Left ventricle myocardium superior (tissue), 1 donor: ENCODE measurements at places on chromosomes 11 and 22.

DNA sequence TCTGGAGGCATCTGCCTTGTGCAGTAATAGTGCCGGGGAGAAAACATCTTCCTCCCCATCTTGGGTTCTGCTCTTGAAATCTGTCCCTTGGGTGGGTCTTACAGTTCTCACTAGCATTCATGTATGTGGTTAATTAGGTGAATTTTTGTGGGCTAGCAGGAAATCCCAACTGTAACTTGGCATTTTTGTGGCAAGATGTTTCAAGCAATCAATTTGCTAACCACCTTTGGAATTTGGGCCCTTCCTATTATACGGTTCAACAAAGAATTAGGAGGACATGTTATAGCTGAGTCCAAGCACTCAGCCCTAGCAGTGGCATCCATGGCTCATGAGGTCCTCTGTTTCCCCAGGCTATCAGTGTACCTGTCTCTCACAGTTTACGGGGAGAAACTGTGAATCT, 89.1 kb upstream of the MTNR1B start:
- DNase-seq: no peak

DNA sequence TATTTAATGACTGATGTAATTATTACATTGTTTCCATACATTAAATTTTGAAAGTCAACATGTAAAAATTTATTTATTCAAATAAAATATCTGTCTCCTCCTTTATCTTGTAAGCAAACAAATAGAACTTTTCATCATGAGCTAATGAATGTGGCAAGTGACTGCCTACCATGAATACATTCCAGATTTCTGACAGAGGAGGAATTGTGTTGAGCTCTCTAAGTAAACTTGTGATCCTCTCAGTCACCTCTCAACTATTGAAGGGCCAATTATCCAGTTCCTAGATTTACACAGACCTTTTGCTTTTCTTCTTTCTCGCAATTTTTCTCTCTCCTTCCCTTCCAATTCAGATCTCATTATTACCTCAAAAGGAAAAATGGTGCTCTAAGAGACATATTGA, 21.5 kb downstream of the PRRG4 start:
- DNase-seq: no peak

DNA sequence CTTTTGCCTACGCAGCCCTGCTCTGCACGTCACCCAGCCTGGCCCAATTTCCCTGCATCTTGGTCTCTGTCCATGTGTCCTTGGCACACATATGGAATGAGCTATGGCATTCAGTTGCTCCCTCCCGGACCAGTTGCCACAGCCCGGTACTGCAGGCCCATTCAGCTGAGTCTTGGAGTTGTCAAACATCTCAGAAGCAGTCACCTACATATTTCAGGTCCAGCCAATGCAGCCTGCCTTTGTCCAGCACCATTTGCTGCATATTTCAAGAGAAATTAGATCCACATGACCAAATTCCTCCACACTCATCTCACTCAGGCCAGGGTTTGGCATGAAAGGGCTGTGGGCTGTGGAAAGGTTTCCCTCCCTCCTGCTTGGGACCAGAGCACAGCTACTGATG, 76.8 kb downstream of the MN1 start:
- DNase-seq: no peak

GRCh38 chr11:119192111-119192510, 6.8 kb downstream of the NHERF4 start:
- no peak for DNase-seq

GRCh38 chr22:48580481-48580970, 1247.1 kb downstream of the BRD1 start:
- peak; percentile 6 for DNase-seq

DNA sequence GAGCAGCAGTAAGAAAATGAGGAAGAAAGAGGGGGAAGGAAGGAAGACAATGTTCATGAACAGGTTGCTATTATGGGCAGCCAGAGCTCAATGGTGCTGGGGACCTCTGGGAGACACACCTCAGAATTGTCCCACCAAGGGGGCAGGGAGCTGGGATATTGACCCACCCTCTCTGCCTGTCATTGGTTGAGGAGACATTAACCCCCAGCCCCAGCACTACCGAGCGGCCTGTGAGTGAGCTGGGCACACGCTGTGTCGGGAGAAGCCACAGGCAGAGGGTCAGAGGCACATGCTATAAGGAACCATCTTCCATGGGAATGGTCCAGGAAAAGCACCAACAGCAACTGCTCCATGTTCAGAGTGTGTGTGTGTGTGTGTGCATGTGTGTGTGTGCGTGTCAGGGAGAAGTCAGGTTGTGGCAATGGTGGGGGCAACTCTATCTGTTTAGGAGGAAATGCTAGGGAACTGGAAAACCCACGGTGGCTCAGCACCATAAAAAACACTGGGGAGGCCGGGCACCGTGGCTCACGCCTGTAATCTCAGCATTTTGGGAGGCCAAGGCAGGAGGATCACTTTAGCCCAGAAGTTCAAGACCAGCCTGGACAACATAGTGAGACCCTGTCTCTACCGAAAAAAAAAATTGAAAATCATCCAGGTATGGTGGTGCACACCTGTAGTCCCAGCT, 49.2 kb downstream of the CD6 start:
- no peak for DNase-seq

DNA sequence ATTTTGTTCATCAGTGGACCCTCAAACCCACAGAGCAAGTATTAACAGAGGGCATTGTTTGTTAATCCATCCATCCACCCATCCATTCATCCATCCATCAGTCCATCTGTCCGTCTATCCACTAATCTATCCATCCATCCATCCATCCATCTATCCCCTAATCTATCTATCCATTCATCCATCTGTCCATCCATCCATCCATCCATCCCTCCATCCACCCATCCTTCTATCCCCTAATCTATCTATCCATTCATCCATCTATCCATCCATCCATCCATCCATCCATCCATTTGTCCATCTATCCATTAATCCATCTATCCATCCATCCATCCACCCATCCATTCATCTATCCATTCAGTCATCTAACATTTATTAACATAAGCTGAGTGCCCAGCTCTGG, 307.3 kb downstream of the MIAT start:
- DNase-seq: no peak

DNA sequence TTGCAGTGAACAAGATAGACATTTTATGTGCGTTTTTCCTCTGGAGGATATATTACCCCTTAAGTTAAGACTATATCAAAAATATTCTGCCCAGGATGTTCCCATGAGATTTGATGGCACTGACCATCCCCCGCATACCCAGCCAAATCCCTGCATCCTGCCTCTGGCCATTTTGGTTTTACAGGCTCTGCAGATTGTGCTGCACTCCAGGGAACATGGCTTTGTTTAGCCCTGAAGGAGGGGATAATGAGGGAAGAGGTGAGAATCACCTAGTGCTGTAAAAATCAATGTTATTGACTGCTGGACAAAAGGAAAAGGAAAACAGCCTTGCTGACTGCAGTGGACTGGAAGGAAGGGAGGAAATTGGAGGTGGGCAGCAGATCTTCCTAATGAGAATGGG, 717.4 kb downstream of the DLG2 start:
- no peak for DNase-seq

DNA sequence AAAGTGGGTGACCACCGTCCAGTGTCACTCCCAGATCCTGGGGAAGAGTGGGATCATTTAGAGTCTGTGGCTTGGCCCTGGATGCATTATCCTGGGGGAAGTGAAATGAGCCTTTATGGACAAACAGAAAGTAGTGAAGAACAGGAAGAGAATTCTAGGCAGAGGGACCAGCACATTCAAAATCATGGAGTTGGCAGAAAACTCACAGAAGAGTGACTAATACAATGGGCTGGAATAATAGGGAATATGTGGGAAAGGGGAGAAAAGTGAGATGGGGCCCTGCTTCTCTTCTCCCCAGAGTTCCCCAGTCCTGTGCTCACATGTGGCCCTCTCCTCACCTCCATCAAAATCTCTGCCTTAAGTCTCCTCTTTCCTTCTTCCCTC, 84.3 kb downstream of the CCDC81 start:
- DNase-seq: no peak

DNA sequence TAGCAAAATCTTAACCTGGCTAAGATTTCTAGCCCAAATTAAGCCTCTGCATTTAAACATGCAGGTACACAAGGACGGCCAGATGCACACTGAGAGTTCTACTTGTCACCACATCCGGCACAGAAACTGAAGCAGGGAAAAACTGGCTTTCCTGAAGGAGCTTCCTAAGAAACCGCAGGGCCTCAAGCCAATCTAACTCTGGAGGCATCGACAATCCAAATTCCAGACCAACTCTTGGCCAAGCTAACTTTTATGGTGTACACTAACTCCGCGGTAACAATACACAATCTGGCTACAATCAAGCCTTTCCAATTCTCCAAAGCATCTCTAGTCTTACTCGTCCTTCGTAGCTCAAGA, 1.2 kb downstream of the MSANTD2 start:
- no peak for DNase-seq

GRCh38 chr22:34410111-34410510, 489.8 kb upstream of the LARGE1 start:
- DNase-seq: no peak

GRCh38 chr11:131687291-131688047, 317.1 kb downstream of the NTM start:
- no peak for DNase-seq

DNA sequence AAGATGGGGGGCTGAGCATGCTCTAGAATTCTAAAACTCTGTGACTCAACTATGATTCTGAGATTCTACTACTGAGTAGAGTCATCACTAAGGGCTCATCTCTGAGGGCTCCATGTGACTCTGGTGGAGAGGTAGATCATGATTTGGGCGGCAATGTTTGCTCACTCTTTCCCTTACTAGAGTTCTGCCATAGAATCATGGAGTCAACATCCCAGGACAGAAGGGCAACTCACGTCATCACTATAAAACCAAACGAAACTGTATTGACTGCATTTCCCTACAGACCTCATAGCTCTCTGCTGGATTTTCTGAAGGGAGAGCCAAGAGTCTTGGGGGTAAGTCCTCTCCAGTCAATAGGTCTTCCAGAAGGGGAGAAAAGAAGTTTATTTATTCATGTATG, at the start of gene MS4A14:
TSS of gene MS4A14 (plus strand) at position 78 of the 400 bp plus-strand sequence. CDS start at position 198, 120 bp downstream.
- DNase-seq: no peak

- no peak for DNase-seq
Measured at GRCh38 chr22:41656556-41656955, 32.1 kb downstream of the SNU13 start.
